ENCODE measurements at places on chromosomes 3 and 15. TPM values are rescaled to one million over a fixed set of nuclear protein-coding genes. Genes with fewer than 3 reads are reported as not detected.

- no peak for ATAC-seq
Observed at GRCh38 chr3:128256131-128256530, 102.8 kb downstream of the EEFSEC start.

DNA sequence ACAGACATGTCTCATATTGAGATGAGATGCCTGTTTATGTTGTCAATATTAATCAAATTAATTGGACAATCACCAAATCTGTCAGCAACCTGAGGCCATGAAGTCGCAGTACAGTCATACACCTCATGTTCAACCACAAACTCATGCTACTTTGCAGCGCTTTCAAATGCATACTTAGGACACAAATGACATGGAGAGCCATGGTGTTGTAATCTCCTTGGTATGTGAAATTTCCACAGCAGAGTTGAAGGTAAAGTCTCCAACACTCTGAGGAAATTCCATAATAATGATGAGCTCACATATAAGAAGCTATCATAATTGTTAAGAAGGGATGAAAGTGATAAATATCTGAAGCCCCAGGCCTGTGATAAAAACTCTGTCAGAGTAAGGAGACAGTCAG lies 873.9 kb downstream of the MCTP2 start:
- ATAC-seq, result no peak

- no peak for ATAC-seq
Observed at GRCh38 chr15:72732086-72732485, 46.1 kb downstream of the BBS4 start.

DNA sequence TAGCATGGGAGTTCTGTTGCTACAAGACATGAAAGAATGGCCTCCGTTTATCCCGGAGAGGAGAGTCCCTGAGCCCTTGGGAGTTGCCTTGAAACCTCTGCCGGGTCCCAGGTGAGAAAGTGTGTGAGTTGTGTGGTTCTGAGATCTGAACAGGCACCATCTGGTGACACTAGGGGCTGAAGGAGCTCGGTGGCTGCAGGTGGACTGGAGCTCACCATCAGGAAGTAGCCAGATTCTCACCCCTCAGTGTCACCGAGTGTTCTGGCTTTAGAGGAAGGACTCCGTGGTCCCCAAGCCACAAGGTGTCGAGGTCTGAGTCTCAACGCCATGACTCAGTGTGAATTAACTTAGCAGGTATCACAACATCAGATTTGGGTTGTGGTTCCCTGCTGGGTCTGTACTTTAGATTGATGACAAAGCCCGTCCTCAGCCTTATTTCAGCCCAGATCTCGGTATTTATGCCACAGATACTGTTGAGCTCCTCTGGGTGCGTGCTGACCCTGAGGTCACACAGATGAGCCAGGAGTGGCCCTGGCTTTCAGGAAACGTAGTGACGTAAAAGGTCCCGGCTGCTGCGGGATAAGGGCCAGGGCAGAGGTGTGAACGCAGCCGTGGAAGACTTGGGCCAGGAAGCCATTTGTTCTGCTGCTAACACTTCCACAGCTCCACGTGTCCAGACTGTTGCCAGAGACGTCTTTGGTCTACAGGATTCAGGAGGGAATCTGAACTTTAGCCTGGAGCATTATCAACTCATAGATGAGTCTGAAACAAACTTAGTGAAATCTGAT lies 54.4 kb downstream of the PGPEP1L start:
- peak; percentile 82 for ATAC-seq

DNA sequence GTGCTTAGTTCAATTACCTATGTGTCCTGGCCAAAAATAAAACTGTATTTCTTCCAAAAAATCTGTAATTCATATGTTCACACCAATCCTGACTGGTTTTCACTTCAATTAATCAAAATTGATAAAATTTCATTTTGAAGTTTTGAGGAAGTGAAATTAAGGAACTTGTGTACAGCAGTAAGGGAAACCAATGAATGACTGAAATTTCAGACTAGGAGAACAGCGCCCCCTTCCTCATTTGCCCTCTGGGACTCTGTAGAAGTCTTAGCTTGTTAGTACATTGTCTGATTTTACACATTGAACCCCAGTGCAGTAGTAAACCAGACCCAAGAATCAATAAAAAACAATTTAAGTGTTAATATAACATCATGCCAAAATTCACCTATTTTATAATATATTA lies 495.3 kb upstream of the AGTR1 start:
- ATAC-seq, result no peak

Gene HAUS2
- 43.4 TPM for total RNA-seq

Gene NTRK3
- total RNA-seq, result not detected

Gene CHRM5
- not detected for total RNA-seq

Gene ZNF35
- total RNA-seq, result 3.0 TPM
